ENCODE measurements at places on chromosomes 6 and 20. TPM values are rescaled to one million over a fixed set of nuclear protein-coding genes. Genes with fewer than 3 reads are reported as not detected.

Gene SPINT3
- not detected for polyA plus RNA-seq

Gene C6orf52
- 1.4 TPM for polyA plus RNA-seq

Gene SDCBP2
- polyA plus RNA-seq, result 0.39 TPM

- DNase-seq, result no peak
These were observed 48.9 kb upstream of the ECHDC1 start for GRCh38 chr6:127392301-127392700.

Gene TFAP2C
- polyA plus RNA-seq, result 9.6 TPM

DNA sequence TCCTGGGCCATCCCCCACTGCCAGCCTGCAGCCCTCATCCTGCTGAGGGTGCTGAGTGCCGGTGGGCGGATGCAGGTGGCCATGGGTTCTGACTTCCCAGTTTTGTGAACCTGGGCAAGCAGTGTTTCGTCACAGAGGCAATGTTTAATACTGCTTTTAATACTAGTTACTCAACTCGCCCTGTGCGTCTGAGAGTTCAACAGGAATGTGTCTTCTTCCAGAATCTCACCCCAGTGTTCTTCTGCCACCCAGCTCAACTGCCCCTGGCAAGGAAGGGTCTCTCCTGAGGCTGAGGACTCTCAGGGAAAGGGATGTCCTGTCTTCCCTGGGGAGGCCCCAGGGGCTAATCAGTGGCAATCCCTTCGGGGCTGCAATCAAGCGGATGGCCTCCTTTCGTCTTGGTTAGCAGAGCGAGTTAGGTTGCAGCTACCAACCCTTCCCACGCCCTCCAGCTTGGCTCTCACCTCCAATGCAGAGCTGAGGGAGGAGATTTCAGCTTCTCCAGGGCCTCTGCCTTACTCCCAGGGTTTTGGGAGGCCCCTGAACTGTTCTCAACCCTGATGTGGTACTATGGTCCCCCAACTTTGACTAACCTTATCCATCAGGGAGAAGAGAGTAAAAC is 2.0 kb downstream of the KCNK16 start:
- no peak for DNase-seq

- no peak for DNase-seq
These were observed 5.0 kb downstream of the MANBAL start for GRCh38 chr20:37294262-37294981.

Gene ECT2L
- polyA plus RNA-seq, result not detected

DNA sequence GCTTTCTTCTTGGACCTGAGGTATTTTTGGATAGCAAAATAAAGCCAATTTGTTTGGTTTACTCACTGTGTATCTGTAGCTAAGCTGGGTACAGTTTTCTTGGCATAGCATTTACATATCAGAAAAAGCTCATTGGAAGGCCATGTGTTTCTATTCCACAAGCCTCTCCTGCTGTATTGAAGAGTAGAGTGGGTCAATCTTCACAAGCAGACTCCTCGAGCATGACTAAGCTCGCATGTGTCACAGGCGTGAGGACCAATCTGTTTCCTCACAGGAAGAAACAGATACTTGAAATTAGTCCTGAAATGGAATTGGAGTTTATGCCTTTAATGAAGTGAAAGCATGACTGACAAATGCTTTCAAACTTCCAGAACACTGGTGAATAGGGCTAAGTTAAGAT is 1279.0 kb upstream of the MAP3K7 start:
- DNase-seq, result no peak

All from A549 (cell line).